ENCODE measurements at places on chromosomes 16 and 17.

GRCh38 chr17:6110088-6110487, 39.9 kb downstream of the WSCD1 start:
- no peak for DNase-seq

GRCh38 chr16:64730261-64730660, 391.6 kb downstream of the CDH11 start:
- DNase-seq = no peak

DNA sequence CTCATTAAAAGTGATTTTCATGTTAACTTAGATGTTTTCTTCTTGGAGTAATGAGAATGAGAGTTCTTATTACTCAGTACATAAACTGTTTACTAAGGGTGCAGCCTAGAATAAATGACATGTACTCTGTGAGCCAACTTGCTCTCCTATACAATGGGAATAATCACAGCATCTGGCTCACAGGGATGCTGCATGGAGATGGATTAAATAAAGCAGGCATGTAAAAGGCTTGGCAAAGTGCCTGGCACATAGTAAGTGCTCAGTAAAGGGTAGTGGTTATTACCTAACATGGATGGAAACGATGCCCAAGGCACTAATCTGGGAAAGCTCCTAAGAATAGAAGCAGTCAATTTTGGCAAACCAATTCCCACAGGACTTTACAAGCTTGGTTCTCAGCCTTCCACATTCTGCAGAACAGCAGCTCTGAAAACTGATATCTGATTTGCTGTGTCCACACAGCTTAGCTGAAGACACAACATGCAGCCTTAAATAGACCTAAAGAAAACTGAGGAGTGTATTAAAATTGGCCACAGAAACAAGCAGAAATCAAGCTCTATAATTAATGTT, 176.1 kb downstream of the ABCC12 start:
- DNase-seq = no peak

- DNase-seq = no peak
Observed at GRCh38 chr16:52825892-52826291, 226.8 kb downstream of the CHD9NB start.

GRCh38 chr16:86466696-86467406, 43.5 kb upstream of the FOXF1 start:
- DNase-seq = no peak

DNA sequence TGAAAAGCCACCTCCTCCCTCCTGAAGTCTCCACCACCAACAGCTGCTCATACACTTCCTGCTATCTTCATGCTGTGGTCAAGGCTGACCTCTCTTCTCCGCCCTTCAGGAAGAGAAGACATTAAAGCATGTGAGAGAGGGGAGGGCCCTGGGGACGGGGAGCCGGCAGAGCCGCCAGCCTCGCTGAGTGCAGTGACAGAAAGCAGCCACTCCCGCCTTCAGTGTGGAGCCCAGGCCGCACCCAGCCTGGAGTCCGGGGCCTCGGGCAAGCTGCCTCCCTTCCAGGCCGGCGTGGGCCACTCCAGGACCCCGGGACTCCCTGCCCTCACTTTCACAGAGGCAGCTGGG, 94.7 kb upstream of the TNRC6C start:
- DNase-seq = no peak

GRCh38 chr17:7443499-7444485, 1.1 kb upstream of the CHRNB1 start:
- no peak for DNase-seq

DNA sequence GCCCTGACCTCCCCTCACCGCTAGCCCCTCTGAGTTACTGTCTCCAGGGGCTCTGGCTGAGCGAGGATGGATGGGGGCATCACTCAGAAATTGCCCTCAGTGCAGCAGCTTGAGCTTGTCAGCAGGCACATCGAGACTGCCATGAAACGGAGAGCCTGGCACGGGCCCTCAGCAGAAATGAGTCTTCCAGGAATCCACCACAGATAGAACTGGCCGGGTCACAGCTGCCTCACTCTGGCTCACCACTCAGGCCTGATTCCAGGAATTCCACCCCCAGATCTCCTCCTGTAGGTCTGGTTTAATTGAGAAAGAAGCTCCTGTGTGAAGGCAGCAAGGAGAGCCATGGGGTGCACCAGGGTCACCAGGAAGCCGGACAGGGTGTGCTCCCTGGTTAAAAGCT, 85.5 kb downstream of the GSG1L start:
- DNase-seq = no peak

- DNase-seq = no peak
Observed at GRCh38 chr17:9862220-9862619, 36.5 kb downstream of the GLP2R start.

DNA sequence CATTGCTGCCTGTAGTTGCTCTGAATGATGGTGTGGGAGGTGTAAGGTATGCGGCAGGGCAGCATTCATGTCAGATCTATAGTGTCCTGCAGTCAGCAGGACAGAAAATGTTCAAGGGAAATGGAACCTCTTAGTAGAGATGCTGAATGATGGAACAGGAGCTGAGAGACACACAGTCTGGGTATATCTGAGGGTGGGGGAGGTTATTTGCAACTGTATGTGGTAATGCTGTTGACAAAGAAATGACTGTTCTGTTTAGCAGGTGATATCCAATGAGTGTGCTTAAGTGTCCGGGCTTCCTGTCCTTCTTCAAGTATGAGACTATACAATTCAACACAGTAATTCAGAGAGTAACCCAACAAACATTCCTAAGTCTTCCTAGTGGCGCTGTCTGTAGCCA, 46.6 kb downstream of the STH start:
- no peak for DNase-seq

DNA sequence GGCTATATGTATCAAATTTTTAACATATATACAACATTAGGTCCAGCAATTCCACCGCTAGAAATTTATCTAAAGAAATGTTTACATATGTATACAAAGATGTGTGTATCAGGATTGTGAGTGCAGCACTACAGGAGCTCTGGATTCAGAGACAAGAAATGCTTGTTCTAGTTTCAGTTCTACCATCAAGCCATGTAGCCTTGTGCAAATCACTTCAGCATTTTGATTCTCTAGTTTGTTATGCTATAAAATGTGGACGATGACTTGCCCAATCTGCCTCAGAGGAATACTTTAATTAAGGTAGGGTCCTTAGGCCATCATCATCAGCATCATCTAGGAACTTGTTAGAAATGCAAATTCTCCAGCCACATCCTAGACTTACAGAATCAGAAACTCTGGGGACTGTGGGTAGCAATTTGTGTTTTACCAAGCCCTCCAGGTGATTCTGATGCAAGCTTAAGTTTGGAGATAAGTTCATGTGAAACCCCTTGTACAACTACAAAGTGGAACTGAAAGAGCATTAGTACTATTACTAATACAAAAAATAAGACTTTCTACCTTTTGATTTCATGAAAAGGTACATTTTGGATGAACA, 131.2 kb upstream of the CORO6 start:
- DNase-seq = no peak

DNA sequence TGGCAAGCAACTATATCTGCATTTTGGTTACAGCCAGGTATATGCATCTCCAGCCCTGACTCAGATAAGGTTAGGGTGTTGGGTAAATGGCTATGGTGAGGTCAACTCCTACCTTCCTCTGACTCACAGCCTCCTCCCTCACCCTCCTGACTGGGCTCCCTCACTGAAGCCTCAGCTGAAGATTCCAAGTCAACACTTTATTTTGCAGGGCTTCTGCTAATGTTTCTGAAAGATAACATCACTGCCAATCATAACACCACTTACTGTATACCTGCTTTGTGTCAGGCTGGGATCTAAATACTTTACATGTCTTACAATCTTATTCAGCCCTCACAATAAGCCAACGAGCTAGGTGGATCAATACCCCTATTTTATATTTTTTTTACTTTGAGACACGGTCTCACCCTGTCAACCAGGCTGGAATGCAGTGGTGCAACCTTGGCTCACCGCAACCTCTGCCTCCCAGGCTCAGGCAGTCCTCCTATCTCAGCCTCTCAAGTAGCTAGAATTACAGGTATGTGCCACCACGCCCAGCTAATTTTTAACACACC, 47.8 kb upstream of the GCSH start:
- DNase-seq = no peak

GRCh38 chr16:50267151-50267631, 840 bp downstream of the ADCY7 start:
- no peak for DNase-seq

GRCh38 chr16:87255866-87256265, 61.3 kb downstream of the C16orf95 start:
- DNase-seq = no peak

DNA sequence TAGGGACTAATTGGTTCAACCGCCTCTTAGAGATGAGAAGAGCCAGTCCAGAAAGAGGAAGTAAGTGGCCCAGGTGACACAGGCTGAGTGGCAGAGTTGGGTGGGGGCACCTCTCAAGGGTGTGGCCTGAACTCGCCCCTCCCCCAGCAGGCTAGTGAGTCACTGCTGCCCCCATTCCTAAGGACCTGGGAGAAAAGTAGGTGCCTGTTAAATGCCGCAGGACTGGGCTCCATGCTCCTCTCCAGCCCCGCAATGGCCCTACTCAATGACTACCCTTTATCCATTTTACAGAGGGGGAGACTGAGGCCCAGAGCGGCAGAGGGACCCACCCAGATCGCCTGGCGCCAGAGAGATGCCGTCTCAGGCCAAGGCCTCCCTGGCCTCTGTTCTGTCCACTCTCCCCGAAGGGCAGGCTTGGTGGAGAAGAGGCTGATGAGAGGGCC, 8.1 kb downstream of the TMEM235 start:
- no peak for DNase-seq

DNA sequence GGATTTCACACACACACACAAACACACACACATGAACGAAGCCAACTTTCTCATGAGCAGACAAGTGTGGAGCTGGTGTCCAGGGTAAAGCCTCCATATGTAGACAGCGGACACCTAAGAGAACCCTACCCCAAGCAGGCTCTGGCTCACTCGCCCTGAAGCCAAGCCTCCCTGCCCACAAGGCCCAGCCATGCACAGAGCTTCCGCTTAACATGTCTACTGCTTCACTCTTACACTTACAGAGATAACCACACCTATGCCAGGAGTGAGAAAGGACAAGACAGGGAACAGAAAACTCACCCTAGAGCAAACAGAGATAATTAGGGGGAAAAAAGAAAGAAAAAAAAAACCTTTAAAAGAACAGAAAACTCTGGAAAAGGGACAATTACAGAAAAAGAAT, 67.5 kb downstream of the CYTH1 start:
- DNase-seq = no peak

DNA sequence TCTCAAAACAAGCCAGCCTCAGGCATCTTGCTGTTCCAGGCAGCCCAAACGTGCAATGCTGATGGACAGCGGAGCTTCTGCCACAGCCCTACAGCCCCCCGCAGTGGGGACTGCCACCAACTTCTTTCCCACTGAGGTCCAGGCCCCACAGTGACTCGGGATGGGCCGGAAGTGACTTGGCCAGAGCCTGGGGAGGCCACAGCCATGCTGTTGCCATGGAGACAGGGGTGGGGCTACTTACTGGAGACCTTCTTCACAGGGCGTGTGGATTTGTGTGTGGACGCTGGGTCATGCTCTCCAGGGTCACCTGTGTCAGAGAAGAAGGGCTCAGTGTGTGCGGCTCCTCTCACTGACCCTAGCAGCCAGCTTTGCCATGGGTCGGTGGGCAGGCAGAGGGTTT, 15.0 kb downstream of the TRIM25 start:
- DNase-seq = no peak

DNA sequence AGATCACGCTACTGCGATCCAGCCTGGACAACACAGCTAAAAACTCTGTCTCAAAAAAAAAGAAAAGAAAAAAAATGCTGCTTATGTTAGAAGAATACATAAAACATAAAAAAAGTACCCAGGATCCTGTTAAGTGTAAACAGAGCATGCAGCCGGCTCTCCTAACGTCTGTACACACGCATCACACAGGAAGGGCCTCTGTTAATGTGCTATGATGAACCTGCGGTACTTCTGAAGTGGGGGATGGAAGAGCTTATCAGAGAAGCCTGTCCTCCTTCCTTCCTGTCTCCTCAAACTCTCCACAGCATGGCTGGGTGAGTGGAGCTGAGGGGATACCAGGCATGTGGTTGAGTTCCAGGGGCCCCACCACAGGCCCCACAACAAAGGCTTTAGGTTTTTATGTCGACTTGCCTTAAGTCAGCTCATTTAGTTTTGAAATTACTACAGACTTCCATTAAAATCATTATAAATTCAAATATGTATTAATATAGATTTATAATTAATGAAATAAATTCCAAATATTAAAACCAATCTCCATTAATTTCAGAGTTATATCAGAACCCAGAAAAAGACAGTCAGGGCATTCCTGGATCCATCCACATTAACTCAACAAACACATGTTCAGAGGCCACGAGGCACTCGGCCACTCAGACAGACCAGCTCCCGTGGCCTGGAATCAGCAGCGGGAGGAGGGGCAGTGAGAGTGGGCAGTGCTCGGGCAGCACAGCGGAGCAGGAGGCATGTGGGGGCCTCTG, 11.7 kb downstream of the CCDC57 start:
- no peak for DNase-seq

DNA sequence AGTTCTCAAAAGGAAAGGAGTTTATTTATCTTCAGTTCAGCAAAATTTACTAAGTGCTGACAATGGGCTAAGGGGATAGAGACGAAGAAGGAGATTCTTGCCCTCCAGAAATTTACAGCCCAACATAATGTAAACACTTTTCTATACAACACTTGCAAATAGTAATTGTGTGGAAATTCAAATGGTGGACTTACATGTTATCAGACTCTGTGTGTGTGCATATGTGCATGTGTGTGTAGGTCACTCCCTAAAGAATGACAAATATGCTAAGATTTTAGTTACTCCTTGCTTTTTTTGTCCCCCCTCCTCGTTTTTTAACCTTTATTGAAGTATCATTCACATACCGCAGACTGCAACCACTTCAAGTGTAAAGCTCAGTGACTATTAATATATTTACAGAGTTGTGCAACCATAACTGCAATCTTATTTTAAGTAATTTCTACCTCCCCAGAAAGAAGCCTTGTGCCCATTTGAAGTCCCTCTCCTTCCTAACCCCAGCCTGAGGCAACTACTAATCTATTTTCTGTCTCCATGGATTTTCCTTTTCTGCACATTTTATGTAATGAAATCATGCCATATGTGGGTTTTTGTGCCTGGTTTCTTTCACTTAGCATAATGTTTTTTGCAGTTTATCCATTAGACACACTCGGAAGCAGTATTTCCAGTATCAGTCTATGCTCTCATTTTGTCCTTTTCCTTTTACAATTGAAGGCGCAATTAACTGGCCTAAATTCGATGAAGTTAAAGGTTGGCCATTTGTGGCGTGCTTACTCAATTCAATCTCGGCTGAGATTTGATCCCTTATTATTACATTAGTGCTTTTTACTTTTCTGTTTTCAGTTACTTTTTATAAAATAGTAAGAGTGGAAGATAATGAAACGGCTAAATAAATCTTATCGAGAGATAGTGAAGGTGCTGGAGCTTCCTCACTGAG, 318.4 kb downstream of the HAPSTR1 start:
- no peak for DNase-seq

DNA sequence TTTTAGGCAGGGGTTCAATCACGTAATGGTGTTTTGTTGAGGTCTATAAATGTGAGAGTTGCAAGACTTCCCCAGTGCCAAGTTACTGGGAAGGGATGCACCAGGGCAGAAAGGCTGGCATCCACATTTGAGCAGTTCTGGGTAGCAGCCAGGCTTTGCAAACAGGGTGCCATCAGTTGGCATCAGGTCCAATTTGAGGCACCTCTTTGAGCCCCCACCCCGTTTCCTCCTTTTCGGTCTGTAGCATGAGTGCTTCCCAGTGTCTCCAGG, 142.6 kb upstream of the CACNG5 start:
- no peak for DNase-seq

GRCh38 chr17:66673668-66674276, 161.1 kb upstream of the CACNG5 start:
- no peak for DNase-seq

GRCh38 chr16:81625544-81626153, 153.4 kb upstream of the PLCG2 start:
- DNase-seq = no peak
